ENCODE measurements at places on chromosomes 2 and 18.

GRCh38 chr2:227057060-227057459 lies 106.9 kb downstream of the COL4A4 start:
- no peak for DNase-seq

GRCh38 chr2:16005816-16006536 lies 65.6 kb downstream of the MYCN start:
- DNase-seq: no peak

DNA sequence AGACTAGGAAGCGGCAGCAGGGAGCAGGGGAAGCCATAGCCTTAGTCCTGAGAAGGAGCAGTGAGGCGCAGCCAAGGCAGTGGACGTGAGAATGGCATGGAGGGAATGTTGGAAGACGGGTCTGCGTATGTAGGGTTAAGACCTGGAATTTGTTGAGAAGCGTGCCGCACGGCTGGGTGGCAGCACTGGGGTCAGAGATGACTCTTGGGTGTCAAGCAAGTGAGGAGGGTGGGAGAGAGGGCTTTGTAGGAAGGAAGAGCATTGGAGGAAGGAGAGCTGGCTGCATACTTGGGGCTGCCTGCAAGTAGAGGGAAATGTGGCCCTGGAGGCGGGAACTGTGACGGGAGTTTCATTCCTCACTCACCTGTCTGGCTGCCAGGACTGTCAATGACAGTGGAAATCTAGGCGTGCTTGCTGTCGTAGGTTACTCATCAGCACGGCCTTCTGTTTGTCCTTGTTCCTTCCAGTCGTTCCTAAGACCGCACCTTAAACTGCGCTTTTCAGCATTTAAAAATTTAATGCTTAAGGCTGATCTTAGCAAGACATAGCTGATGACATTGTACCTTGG lies 108.0 kb downstream of the ITGB1BP1 start:
- DNase-seq: no peak

DNA sequence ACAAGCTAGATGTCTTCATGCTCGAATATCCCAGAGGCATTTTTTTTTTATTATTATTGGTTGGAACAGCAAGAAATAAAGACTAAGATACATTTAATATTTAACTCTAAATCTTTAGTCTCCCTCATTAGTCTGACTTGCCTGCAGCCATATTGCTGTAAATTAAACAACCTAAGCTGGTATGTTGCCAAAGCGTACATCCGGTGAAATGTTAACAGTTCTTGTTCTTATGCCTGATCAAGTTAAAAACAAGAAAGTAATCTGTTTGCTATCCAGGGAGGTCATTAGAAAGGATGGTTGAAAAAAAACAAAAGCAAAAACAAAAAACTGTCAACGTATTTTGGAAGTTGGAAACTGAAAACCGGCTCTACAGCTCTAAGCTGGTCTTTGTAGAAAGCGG lies 125.9 kb upstream of the NABP1 start:
- DNase-seq: no peak

DNA sequence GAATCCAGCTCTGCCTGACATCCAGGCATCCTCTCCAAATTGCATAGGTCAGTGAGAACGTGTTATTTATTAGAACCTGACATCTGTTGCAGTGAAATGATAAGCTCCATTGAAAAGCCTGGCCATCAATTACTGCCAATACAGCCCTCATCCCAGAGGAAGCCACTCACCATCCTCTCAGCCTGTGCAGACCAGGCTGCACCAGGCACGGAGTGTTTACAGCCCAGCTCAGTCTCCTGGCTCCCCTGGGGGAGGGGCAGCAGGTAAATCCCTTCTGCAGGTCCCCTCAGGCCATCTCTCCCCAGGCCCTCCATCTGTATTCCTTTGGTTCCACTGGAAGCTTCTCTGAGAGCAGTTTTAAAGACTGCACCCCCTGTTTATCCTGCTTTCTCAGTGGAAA lies 82.6 kb upstream of the FOSL2 start:
- no peak for DNase-seq

DNA sequence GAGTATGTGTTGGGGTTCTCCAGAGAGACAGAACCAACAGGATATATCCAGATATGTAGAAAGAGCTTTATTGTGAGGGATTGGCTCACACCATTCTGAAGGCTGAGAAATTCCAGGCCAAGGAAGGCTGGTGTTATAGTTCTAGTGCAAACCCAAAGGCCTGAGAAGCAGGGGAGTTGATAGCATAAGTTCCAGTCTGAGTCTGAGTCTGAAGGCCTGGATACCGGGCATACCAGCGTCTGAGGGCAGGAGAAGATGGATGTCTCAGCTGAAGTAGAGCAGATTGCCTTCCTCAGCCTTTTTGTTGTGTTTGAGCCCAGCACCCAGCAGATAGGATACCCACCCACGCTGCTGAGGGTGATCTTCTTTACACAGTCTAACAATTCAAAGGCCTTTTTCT lies 211.7 kb upstream of the RASGRP3 start:
- DNase-seq: no peak

DNA sequence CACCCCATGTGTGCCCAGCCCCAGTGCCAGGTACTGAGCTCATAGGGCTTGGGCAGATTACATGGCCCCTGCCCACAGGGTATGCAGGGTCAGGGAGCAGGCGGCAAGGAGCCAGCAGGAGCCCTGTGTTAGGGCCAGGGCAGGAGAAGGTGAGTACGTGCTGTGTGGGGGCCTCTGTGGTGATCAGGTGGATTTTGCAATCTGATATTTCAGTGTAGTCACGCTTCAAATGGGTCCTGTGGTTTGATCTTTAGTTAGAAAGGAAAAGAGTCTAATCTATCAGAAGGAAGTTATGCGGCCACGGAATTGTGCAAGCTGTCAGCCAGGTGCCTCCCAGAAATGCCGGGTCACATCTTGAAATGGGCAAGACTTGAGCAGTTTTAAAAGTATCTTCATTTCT lies 13.9 kb downstream of the UBE2F start:
- no peak for DNase-seq

- DNase-seq: no peak
Observed at GRCh38 chr2:30034052-30034775, 112.6 kb upstream of the YPEL5 start.

- DNase-seq: no peak
Observed at GRCh38 chr2:230939066-230939591, 14.1 kb upstream of the GPR55 start.

GRCh38 chr2:3025261-3025660 lies 352.4 kb downstream of the EIPR1 start:
- DNase-seq: no peak

- DNase-seq: no peak
Observed at GRCh38 chr2:189261431-189261841, 81.9 kb upstream of the COL5A2 start.
